Hematopoietic multipotent progenitor cell treated with erythropoietin and hydrocortisone succinate and interleukin-3 and kit ligand, for 6 days (in vitro differentiated cells): ENCODE measurements at places on chromosomes 6 and 20.

- DNase-seq: no peak
Observed at GRCh38 chr20:48340883-48341281, 486.9 kb downstream of the PREX1 start.

DNA sequence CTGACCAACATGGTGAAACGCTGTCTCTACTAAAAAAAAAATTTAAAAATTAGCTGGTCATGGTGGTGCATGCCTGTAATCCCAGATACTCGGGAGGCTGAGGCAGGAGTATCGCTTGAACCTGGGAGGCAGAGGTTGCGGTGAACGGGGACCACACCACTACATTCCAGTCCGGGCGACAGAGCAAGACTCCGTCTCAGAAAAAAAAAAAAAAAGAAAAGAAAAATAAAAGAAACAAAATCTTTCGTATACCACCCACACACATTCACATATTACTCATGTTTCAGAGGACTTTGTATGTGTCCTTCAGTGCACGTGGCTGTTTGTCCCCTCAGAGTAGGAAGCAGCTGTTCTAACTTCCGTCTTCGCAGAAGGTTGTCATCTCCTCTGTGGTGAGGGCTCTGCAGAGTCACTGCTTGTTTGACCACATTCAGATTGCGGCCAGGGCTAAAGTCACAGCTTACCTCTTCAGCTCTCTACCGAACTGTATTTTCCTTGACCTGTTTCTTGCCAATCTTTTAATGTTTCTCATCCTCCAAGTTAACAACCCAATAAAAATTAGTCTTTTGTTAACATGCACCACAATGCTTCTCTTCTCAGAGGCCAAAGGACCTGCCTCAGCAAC is 36.6 kb upstream of the HIVEP1 start:
- peak; percentile 85 for DNase-seq

DNA sequence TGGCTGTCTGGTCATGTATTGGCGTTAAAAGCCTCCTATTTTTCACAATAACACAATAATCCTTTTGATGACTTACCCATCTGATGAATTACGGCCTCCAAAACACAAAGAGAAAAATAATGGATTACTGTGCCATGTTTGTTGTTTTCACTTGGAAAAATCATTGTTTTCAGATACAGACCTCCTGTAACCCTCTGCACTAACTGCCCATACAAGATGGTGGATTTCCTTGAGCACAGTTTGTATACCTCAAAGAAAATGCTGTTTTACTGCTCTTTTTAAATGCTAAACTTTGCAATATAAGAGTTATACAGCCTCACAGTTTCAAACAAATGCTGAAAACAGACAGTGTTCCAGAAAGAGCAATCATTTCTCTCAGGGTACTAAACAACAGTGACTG is 61.0 kb downstream of the SMLR1 start:
- no peak for DNase-seq

- no peak for DNase-seq
Observed at GRCh38 chr6:132614554-132614953, 9.5 kb downstream of the TAAR2 start.

GRCh38 chr20:1900321-1900801 is 5.2 kb downstream of the SIRPA start:
- peak; percentile 78 for DNase-seq

GRCh38 chr6:98838032-98838431 is 3.7 kb downstream of the POU3F2 start:
- no peak for DNase-seq
